ENCODE measurements at places on chromosomes 4 and X.
A peak's percentile ranks its signal among the peaks of the same experiment; 100 is the strongest.

GRCh38 chr4:64670647-64671046, 261.4 kb upstream of the TECRL start:
- DNase-seq, result no peak

DNA sequence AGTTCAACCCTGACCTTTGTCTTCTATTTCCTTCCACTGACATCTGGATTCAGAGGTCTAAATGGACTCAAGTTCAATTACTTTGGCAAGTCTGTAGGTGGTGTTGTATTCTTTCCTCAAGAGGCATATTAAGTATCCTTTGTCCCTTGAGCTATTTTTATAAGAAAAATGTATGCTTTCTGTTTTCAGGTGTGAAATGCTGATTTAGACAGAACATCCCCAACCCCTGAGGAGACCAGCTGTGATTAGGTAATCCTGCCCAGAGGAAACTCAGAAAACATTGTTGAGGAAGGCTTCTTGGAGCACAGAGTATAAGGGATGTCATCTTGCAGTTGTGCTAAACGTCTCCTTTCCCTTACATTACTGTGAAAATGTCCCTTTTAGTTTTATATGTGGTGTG, 46.6 kb upstream of the EGFL6 start:
- no peak for DNase-seq

- no peak for DNase-seq
These were observed 86.2 kb upstream of the RPS6KA3 start for GRCh38 chrX:20352935-20353336.

- DNase-seq, result peak; percentile 48
These were observed 4.5 kb upstream of the MAML3 start for GRCh38 chr4:140158365-140159030.

GRCh38 chr4:139846766-139847165, 181.1 kb downstream of the MGST2 start:
- peak; percentile 55 for DNase-seq

DNA sequence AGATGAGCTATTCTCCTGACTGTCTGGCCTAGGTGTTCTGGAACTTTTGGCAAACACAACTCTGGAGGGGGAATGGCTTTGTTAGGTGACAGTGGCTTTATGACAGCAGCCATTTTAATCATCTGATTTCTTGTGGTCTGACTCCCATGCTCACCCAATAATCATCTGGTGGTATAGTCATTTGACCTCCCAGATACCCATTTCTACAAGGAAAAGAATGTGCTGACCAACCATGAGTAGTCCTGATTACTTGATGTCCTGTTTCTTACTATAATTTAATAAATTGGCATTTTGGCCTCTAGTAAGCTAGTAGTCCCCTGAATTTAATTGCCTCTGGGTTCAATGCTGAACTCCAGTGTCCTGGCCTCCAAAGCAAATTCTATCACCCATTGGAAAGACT, 109.9 kb upstream of the DUSP21 start:
- no peak for DNase-seq

DNA sequence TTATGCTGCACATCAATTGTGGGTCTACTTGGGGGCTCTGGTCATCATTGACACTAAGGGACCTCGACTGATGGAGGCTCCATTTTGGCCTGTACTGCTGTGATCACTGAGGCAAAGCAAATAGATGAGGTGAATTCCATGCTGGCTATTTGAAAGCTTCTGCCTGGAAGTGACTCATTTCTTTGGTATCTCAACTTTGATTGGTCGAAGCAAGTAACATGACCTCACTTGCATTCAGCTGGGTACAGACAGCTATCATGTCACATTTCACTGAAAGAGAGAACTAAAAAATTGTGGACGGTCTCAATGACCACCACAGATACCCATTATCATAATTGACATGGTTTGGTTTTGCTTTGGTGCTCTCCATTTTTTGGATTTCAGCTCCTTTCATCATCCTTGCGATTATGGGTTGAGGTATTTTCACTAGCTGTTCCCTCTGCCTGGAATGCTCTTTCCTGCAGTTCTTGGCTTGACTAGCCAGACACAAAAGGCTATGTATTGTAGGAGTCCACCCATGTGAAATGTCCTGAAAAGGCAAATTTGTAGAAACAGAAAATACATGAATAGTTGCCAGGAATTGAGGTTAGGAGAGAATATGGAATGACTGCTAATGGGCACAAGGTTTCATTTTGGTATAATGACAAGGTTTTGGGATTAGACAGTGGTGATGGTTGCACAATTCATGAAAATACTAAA, 369.2 kb upstream of the LCORL start:
- no peak for DNase-seq

DNA sequence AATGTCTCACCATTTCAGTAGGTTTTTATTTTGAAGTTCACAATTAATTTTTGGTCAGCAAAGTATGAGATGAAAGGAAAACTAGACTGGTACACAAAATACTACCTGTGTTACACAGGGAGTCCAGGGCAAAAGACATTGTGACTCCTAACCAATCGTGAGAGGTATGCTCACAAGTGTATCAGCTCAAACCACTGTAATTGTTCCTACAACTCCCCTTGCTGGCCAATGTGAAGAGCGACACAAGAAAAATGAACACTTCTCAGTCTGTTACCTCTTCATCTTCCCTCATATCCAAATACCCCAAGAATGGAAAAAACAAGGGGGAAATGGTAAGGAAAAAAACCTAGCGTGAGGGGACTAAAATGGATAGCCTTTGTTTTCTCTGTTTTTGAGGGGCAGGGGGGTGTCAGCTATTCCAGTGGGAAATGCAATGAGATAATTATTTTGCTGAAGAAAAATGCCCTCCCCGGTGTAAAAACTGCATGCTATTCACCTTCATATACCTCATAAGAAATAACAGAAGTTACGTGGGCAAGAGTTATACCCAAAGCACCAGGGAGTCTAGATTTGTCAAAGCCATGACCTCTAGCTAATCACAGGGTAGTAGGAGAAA, 30.6 kb upstream of the NSUN7 start:
- peak; percentile 74 for DNase-seq

DNA sequence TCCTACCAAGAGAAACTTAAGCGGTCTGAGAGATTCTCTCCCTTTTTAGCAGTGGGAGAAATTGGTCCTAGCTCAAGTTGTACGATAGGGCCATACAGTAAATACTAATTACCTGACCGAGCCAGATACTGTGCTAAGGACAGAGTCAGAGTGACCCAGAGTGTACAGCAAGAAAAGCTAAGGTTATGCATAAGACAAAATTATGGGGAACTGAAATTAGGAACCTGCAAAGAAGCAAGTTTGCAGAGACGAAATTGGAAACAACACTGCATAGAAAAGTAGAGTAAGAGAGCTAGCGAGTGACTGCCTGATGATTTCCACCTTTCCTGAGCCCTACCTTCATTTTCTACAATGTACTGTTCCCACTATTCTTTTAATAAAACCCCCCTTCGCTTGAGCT, 278.1 kb downstream of the NKX6-1 start:
- no peak for DNase-seq

- peak; percentile 63 for DNase-seq
These were observed 166.1 kb upstream of the NUDT6 start for GRCh38 chr4:123088501-123088900.

GRCh38 chr4:84875636-84876371, 90.7 kb downstream of the WDFY3 start:
- peak; percentile 23 for DNase-seq

DNA sequence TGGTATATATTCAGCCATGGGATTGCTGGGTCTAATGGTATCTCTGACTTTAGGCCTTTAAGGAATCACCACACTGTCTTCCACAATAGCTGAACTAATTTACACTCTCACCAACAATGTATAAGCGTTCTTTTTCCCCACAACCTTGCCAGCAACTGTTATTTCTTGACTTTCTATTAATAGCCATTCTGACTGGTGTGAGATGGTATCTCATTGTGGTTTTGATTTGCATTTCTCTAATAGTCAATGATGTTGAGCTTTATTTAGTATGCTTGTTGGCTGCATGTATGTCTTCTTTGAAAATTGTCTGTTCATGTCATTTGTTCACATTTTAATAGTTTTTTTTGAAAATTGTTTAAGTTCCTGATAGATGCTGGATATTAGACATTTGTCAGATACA, 235.2 kb downstream of the HEPH start:
- DNase-seq, result no peak

- no peak for DNase-seq
These were observed 12.4 kb downstream of the SMIM20 start for GRCh38 chr4:25926462-25926861.

DNA sequence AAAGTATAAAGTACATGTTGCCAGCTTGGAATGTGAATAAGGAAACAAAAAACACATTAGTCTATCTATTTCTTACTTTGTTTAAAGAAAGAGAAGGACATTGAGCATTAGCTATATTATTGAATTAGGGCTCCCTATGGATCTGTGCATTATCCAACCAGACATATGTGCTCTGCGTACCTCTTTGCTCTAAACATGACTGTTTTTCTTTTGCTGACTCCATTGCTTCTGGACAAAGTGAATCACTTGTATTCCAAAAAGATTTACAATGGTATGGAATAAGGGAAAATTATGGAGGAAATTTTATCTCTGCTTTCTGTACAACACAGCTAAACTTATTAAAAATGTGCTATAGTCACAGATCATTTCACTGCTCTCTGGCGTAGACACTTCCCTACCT, 727.8 kb upstream of the LCORL start:
- DNase-seq, result no peak

GRCh38 chr4:175470131-175470530, 341.9 kb downstream of the GPM6A start:
- no peak for DNase-seq

- peak; percentile 67 for DNase-seq
These were observed at the start of gene PRRG1 for GRCh38 chrX:37349221-37350033. TSS of gene PRRG1 (plus strand) at chrX:37349364. CDS start at chrX:37406250, 56,886 bp downstream.

GRCh38 chr4:123338715-123339114, 57.9 kb upstream of the SPRY1 start:
- DNase-seq, result no peak

DNA sequence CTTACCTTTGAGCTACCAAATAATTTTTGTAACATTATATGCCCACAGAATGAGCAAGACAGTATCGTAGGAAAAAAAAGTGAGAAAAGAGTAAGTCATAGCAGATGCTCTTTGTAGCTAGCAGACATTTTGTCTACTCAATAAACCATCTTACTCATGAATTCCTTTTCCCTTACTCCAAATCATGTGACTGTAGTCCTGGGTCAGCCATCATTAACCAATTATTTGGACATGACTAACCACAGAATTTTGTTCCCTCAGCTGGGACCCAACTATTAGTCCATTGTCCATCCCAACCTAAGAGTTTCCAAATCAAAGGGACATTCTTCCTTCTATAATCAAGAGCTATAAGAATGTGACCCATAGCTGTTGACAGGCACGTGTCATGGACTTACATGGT, 11.4 kb downstream of the UBE2D3 start:
- DNase-seq, result peak; percentile 47

- DNase-seq, result no peak
These were observed 150.1 kb upstream of the MAGEB2 start for GRCh38 chrX:30065226-30065625.

- DNase-seq, result no peak
These were observed 180.0 kb downstream of the AFAP1 start for GRCh38 chr4:7759635-7760034.

DNA sequence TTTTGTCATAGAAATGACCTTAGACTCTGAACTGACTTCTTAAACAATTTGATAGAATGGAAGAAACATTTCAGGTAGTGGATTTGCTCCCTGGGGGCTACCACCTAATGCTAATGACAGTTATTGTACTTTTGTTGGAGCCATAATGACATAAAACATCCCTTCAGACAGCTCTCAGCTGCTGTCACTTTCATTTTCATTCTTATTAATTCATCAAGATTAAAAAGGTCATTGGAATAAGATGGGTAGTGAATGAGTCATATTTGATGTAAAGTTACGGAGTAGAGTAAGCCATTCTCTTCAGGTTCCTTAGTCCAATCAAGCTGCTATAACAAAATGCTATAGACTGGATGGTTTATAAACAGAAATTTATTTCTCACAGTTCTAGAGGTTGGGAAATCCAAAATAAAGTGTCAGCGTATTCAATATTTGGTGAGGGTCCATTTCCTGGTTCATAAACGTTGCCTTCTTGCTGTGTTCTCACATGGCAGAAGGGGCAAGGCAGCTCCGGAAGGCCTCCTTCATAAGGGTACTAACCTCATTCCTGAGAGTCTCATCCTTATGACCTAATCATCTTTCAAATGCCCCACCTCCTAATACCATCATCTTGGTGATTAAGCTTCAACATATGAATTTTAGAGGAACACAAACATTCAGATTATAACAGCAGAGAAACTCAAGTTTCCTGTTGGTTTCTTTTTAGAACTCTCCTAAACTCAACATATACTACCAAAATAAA, 268.5 kb downstream of the ARAP2 start:
- DNase-seq, result peak; percentile 16

GRCh38 chrX:11792461-11793421, 34.7 kb downstream of the MSL3 start:
- DNase-seq, result no peak

DNA sequence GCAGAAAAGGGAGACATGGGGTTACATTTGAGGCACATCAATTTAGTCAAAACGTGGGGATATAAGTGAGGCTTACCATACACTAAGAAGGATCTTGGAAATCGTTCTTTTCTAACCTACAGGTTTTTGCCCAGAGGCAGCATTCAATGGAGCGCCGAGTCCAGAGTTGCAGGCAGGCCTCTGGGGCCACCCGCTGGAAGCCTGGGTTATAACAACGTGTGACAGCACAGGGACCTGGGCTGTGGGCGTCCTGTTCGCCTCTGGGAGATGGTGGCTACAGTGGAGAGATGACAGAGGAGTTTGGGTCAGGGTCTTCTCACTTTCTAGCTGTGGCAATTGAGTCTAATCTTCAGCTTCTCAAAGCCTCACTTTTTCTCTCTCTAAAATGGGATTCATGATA, 53.9 kb downstream of the ENPP6 start:
- peak; percentile 48 for DNase-seq

- DNase-seq, result no peak
These were observed 192.4 kb upstream of the FSTL5 start for GRCh38 chr4:162356181-162356580.

- no peak for DNase-seq
These were observed 41.4 kb upstream of the CXCL13 start for GRCh38 chr4:77564231-77564630.

DNA sequence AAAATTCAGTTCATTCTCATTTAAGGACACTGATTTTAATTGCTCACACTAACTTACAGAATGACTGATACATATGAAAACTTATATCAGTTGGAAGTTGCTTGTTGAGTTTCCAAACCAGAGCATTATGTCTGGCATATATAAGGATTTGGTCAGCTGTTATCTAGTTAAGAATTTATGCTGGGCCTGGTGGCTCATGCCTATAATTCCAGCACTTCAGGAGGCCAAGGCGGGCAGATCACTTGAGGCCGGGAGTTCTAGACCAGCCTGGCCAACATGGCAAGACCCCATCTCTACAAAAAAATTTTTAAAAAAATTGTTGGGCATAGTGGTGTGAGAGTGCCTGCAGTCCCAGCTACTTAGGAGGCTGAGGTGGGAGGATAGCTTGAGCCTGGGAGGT, 73.1 kb downstream of the SPRY1 start:
- no peak for DNase-seq

- peak; percentile 43 for DNase-seq
These were observed 50.9 kb downstream of the ABCG2 start for GRCh38 chr4:88107406-88108107.

Measured in inflammatory macrophage treated with lipopolysaccharide for 4 hours (primary cell).